Hepatocyte (in vitro differentiated cells): ENCODE measurements at places on chromosomes 7 and 10. TPM values are rescaled to one million over a fixed set of nuclear protein-coding genes. Genes with fewer than 3 reads are reported as not detected.

DNA sequence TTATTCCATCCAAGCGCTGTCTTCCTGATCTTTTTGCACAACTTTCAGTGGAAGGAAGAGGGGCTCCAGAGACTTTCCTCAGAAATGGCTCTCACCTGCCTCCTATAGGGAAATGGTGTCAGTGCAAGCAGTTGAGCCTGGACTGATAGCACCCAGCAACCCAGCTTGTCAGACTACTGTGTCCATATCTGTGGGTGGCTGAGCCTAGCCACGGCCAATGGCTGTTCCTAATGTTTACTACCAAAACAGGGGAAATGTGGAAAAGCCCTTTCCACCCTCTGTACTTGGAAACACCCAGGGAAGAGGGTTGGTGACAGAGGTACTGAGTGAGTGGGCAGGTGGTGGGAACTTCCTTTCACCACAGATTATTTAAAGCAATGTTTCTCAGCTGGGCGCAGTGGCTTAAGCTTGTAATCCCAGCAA, 4.3 kb upstream of the YKT6 start:
- peak; percentile 75 for DNase-seq
- no peaks in the 10 kb centered on the region for H3K36me3 ChIP-seq
- H3K27me3 ChIP-seq = no peaks in the 10 kb centered on the region
- no peak overlapping the region for H3K27ac ChIP-seq
- no peak overlapping the region for H3K4me3 ChIP-seq
- H3K4me1 ChIP-seq = no peaks in the 10 kb centered on the region

DNA sequence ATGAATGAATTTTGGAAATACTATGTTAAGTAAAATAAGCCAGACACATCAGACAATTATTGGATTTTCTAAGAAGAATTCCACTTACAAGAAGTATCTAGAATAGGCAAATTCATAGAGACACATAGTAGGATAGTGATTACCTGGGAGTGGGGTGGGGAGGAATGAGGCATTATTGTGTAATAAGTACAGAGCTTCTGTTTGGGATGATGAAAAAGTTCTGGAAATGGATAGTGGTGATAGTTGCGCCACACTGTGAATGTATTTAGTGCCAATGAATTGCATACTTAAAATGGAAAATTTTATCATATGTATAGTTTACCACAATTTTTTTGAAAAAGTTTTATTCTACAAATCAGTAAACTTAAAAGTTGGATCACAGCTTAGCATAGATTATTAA, 297.2 kb upstream of the KAT6B start:
- no peaks in the 10 kb centered on the region for H3K36me3 ChIP-seq
- no peak for DNase-seq
- no peaks in the 10 kb centered on the region for H3K4me1 ChIP-seq
- no peaks in the 10 kb centered on the region for H3K27me3 ChIP-seq

GRCh38 chr7:99437946-99438572, 539 bp downstream of the PTCD1 start:
- no peaks in the 10 kb centered on the region for H3K36me3 ChIP-seq
- H3K4me1 ChIP-seq = peaks cover 15% of the 10 kb centered on the region
- no peaks in the 10 kb centered on the region for H3K27me3 ChIP-seq
- peak overlapping the region; percentile 73 for H3K27ac ChIP-seq

DNA sequence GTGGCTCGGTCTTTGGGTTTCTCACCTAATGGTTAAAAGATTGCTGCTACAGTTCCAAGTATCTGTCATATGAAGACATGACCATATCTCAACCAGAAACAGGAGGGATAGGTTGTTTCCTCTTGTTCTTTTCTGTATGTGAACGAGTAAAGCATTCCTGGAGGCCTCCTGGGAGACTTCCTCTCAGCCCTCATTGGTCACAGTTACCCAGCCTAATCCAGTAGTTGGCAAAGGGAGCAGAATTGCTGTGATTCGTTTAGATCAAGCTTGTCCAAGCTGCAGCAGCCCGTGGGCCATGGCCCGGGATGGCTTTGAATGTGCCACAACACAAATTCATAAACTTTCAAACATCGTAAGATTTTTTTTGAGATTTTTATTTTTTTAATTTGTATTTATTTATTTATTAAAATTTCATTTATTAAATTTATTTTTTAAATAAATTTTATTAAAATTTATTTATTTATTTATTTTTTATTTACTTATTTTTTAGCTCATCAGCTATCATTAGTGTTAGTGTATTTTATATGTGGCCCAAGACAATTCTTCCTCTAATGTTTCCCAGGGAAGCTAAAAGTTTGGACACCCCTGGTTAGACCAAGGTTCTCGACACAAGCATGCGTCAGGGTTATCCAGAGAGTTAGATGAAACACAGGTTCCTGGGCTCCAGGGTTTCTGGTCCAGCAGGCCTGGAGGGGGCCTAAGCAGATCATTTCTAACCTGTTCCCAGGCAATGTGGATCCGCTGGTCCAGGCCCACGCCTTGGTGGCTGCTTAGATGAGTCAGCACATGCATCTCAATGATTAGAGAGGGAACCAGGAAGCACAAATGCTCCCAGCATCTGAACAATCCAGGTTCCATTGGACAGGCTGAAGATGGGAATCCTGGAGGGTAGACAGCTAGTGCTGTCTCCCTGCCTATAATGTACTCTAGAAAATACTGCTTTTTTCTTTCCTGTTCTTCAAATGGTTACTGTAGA, 25.6 kb downstream of the CDC123 start:
- no peaks in the 10 kb centered on the region for H3K4me1 ChIP-seq
- H3K36me3 ChIP-seq = no peaks in the 10 kb centered on the region
- no peak for DNase-seq
- H3K4me3 ChIP-seq = no peak overlapping the region

GRCh38 chr10:11357439-11357838, 254.0 kb downstream of the USP6NL start:
- H3K27me3 ChIP-seq = no peaks in the 10 kb centered on the region
- H3K4me3 ChIP-seq = no peak overlapping the region
- no peak overlapping the region for H3K27ac ChIP-seq

DNA sequence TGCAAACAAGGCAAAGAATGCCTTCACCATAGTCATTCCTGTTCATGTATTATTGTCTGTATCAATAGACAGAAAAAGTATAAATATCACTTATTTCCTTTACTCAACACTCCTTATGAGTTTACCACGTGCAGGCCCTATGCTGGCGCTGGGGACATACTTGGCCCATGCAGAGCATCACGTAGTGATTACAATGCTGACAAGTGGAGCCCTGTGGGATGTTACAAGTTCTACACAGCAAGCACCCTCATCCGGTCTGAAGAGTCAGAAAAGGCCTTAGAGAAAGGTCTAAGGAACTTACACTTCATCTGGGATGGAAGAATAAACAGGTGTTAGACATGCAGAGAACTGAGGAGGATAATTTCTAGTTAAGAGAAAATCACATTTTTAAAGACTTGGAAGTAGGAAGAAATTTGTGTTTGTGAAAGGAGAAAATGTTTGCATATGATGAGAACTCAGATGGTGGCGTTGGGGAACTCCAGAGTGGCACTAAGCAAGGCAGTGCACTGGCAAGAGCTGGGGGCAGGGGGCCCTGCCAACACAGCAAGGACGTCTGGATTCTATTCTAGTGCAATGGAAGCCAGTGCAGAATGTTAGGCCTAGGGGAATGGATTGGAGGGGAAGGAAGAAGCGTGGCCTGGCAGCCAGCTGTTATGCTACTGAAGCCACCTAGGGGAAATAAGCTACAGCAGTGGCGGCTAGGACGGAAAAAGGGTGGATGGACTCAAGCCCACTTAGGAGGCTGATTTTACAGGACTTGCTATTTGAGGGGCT, 116.2 kb downstream of the ELMO1 start:
- no peak overlapping the region for H3K27ac ChIP-seq
- no peaks in the 10 kb centered on the region for H3K27me3 ChIP-seq
- DNase-seq = no peak

DNA sequence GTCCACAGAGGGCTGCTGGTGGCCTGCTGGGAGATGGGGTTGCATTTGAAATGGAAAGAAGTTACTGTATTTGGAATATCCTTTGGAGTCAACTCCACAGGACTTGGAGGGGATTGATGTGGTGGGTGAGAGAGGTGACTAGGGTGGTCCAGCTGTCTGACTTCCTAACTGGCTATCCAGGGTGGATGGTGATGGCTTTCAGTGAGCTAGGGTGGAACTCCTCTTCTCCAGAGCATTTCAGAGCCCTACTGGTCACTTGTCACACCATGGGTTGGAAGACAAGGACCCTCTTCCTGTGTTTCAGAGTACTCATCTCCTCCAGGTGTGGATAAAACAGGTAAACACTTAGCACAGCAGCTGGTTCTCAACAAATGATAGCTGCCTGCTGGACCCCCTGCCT, 3.3 kb upstream of the ADAMTS14 start:
- no peak overlapping the region for H3K27ac ChIP-seq
- H3K27me3 ChIP-seq = peaks cover 29% of the 10 kb centered on the region
- no peak for DNase-seq
- no peak overlapping the region for H3K4me3 ChIP-seq
- no peaks in the 10 kb centered on the region for H3K36me3 ChIP-seq

DNA sequence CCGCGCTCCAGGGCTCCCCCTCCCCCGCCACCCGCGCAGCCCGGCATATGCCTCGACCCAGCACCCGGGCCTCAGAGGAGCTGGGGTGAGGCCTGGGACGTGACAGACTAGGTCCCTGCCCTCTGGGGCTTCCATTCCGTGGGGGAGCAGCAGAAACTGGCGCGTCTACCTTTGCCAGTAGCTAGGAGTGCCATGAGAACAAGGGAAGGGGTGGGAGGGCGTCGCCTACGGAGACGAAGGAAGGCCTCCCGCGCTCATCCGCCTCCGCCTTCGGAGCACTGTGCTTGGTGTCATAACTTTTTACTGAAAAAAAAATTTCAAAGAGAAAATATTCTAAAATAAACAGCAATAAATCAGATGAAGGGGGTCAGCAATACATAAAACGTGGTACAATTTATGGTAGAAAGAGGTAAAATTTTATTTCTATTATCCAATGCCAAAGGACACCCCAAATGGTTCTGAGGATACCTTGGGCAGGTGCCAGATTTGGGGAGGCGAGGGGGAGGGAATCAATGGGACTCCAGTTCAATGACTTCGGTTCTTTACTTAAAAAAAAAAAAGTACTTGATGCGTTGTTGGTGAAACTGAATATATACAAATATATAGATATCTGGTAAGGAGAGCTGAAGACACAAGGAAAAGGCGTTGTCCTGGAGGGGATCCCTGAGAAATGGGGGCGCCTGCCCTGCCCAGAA, 35.1 kb upstream of the GRID1 start:
- H3K27me3 ChIP-seq = peaks cover 33% of the 10 kb centered on the region
- H3K27ac ChIP-seq = peak overlapping the region; percentile 89
- peak overlapping the region; percentile 54 for H3K4me3 ChIP-seq
- peaks cover 18% of the 10 kb centered on the region for H3K4me1 ChIP-seq
- H3K36me3 ChIP-seq = no peaks in the 10 kb centered on the region

DNA sequence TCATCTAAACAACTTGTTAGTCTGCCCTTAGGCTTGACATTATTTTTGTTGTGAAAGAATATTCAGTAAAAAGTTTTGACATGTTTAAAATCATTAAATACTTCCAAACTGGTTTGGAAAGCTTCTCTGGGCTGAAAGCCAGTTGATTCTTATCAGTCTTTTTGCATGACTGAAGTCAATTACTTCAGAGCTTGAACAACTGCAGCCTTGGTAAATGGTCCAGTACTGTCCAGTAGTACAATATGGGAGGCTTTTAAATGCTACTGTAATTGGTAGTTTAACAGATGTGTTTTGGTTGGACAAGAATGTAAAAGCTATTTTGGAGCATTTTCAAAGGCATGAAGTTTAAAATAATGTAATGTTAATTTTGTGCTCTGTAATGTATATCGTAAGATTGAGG, 103.4 kb downstream of the SDK1 start:
- H3K36me3 ChIP-seq = no peaks in the 10 kb centered on the region
- H3K27ac ChIP-seq = no peak overlapping the region
- peaks cover 5% of the 10 kb centered on the region for H3K4me1 ChIP-seq
- peak; percentile 26 for DNase-seq
- no peak overlapping the region for H3K4me3 ChIP-seq

- H3K4me1 ChIP-seq = peaks cover 5% of the 10 kb centered on the region
- H3K27me3 ChIP-seq = no peaks in the 10 kb centered on the region
- DNase-seq = no peak
- no peak overlapping the region for H3K4me3 ChIP-seq
- H3K27ac ChIP-seq = no peak overlapping the region
Measured at GRCh38 chr10:88707429-88708155, 1.5 kb downstream of the LIPK start.

DNA sequence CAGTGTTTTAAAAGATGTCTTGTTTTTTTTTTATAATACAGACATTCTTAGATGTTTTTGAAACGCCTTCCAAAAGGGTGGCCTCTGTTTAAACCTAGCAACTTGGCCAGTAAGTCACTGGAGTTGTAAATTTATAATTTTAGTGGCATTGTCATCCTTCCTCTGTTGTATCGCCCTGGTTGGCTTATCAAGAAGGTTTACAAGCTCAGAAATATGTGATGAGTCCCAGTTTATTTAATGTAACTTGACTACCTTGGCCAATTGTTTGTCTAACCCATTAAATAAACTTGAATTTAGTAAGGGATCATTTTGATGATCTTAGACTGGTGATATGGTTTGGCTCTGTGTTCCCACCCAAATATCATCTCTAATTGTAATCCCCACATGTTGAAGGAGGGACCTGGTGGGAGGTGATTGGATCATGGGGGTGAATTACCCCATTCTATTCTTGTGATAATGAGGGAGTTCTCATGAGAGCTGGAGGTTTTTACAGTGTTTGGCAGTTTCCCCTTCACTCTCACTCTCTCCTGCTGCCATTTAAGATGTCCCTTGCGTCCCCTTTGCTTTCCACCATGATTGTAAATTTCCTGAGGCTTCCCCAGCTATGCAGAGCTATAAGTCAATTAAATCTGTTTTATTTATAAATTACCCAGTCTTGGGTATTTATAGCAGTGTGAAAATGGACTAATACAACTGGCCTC, 13.4 kb upstream of the NT5C3A start:
- H3K36me3 ChIP-seq = no peaks in the 10 kb centered on the region
- H3K4me3 ChIP-seq = no peak overlapping the region
- no peak for DNase-seq
- no peak overlapping the region for H3K27ac ChIP-seq

DNA sequence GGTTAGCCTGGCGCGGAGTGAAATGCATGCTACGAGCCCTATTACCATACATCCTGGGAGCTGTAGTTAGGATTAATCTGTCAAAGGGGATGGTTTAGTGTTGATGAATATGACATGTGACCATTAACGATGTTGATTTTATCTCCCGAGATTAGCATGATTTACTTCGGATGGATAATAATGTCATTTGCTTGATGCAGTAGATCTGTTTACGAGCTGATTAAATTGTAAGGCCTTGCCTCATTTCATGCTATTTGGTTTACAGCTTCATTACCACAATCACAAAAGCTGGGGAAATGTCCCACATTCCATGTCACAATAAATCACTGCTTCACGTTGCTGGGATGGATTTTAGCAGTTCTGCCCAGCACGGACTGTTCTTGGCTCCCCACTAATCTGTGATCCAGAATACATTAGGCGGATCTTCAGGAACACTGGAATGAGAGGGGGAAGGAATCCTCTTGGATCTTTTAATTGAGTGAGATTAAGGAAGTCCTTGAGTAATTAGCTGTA, 22.3 kb downstream of the ZNF503 start:
- DNase-seq = no peak
- H3K27ac ChIP-seq = no peak overlapping the region
- H3K36me3 ChIP-seq = no peaks in the 10 kb centered on the region
- no peak overlapping the region for H3K4me3 ChIP-seq

Gene WNT8B
- polyA plus RNA-seq = not detected in 2 replicates

Gene LIPF
- polyA plus RNA-seq = not detected in 2 replicates

Gene VAX1
- polyA plus RNA-seq = not detected in 2 replicates

Gene GJC3
- polyA plus RNA-seq = not detected in 2 replicates

Gene CYP3A4
- polyA plus RNA-seq = 25.6 and 42.2 TPM in 2 replicates

Gene SPACDR
- 0.46 TPM in 1 of 2 replicates, not detected in the other for polyA plus RNA-seq

Gene CPN1
- polyA plus RNA-seq = 1.9 and 4.6 TPM in 2 replicates

Gene POMZP3
- polyA plus RNA-seq = 8.7 and 10.5 TPM in 2 replicates
